ENCODE measurements at places on chromosomes 3 and 15.
A peak's percentile ranks its signal among the peaks of the same experiment; 100 is the strongest.

- H3K27ac ChIP-seq: no peak overlapping the region
- peaks cover 2% of the 10 kb centered on the region for H3K4me1 ChIP-seq
- no peak for DNase-seq
- peaks cover 23% of the 10 kb centered on the region for H3K27me3 ChIP-seq
Measured at GRCh38 chr3:150913133-150913922, 8.1 kb upstream of the MINDY4B start.

DNA sequence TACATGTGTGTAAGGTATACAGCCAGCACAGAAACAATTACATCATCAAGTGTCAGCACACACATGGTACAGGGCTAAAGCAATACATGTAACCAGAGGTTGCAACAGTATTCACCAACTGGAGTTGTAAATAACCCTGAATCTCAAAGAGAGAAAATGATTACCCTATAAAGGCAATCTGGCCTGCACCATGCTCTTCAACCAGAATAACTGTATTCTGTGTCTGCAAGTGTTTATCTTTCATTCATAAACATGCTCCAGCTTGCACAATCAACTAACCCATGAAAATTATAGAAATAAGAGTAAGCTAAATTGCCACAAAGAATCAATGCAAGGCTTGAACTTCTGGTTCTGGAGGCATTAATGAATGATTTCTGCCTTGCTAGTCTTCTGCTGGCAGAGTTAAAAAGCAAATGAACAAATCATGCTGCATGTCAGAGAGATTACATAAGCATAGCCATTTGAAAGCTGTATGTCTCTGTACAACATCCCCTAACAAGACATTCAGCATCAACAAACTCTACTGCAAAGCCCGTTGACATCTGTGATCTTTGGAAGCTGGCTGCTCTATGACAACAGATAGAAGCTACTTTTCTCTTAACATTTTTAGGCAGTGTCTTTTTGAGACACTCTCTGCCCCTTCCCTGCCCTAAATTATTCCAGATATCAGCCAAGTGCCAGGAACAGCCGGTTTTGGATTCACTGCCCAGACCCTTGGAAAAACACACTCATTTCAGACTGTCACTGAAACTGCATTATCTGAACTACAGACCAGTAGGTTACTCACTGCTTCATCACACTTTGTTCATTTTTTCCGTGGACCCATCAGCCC is 871.0 kb downstream of the OTOL1 start:
- no peaks in the 10 kb centered on the region for H3K27me3 ChIP-seq
- no peak for DNase-seq
- no peaks in the 10 kb centered on the region for H3K36me3 ChIP-seq
- H3K27ac ChIP-seq: no peak overlapping the region
- H3K4me3 ChIP-seq: no peak overlapping the region

- DNase-seq: no peak
- no peak overlapping the region for H3K27ac ChIP-seq
- no peak overlapping the region for H3K4me3 ChIP-seq
- no peaks in the 10 kb centered on the region for H3K27me3 ChIP-seq
Measured at GRCh38 chr3:70308760-70309159, 3.7 kb downstream of the MDFIC2 start.

- H3K27ac ChIP-seq: no peak overlapping the region
- no peak overlapping the region for H3K4me3 ChIP-seq
- no peaks in the 10 kb centered on the region for H3K4me1 ChIP-seq
- H3K27me3 ChIP-seq: peaks cover 4% of the 10 kb centered on the region
- no peaks in the 10 kb centered on the region for H3K36me3 ChIP-seq
Measured at GRCh38 chr3:127366383-127366782, 78.5 kb upstream of the PRR20G start.

DNA sequence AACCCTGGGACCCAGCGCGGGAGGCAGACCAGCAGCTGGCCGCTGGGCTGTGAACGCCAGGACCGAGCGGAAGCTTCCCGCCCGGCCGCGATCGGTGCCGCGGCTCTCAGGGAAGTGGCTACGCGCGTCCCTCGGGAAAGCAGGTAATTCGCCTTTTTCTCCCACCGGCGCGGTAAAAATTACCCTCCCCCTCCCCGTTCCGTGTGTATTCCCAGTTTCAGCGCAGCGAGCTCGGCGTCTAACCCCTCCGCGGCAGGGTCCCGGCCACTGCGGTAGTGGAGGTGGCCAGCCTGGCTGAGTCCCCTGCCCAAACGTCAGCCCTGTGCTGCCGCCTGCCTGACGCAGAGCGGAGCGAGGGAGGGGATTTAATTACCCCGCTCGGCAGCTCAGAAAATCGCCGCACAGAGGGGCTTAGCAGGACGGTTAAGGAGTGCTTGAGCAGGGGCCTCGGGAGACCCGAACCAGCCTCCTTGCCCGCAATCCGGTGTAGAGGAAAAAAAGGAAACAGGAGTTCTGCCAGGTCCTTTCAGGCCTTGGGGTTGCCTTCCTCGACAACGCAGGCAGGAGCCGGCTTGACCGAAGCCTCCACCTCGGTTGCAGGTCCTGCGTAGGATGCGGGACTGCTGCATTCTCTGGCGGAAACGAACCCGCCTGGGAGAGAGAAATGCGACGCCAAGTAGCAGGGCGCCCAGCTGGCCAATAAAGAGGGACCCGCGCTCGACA is 2.9 kb downstream of the GATA2 start:
- DNase-seq: no peak
- H3K27me3 ChIP-seq: peaks cover 70% of the 10 kb centered on the region
- H3K27ac ChIP-seq: no peak overlapping the region
- H3K36me3 ChIP-seq: no peaks in the 10 kb centered on the region

DNA sequence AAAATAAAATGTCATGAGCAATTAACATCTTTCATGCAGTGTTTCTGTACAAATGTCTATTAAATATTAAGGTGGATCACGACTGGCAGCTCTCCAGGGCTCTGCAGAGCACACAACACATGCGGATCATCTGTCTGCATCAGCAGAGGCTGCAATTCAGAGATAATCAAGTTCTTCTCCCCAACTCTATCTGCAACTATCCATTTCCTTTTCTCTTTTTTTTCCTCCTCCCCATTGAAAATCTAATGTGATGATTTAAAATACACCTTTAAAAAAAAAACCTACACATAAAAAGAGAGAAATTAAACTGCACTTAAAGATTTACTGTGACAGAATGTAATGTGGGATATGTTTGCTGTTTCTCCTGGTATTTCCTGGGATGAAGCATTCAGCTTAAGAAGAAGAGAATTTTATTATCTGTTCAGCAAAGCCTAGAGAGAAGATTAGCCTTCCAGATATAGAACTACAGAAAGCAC is 352.6 kb upstream of the CCDC54 start:
- no peak overlapping the region for H3K27ac ChIP-seq
- H3K4me3 ChIP-seq: no peak overlapping the region
- H3K4me1 ChIP-seq: no peaks in the 10 kb centered on the region
- no peaks in the 10 kb centered on the region for H3K27me3 ChIP-seq

- H3K27ac ChIP-seq: no peak overlapping the region
- peaks cover 17% of the 10 kb centered on the region for H3K4me1 ChIP-seq
- H3K27me3 ChIP-seq: peaks cover 6% of the 10 kb centered on the region
- H3K36me3 ChIP-seq: no peaks in the 10 kb centered on the region
- H3K4me3 ChIP-seq: no peak overlapping the region
Measured at GRCh38 chr3:88009066-88009465, 49.7 kb downstream of the CGGBP1 start.

DNA sequence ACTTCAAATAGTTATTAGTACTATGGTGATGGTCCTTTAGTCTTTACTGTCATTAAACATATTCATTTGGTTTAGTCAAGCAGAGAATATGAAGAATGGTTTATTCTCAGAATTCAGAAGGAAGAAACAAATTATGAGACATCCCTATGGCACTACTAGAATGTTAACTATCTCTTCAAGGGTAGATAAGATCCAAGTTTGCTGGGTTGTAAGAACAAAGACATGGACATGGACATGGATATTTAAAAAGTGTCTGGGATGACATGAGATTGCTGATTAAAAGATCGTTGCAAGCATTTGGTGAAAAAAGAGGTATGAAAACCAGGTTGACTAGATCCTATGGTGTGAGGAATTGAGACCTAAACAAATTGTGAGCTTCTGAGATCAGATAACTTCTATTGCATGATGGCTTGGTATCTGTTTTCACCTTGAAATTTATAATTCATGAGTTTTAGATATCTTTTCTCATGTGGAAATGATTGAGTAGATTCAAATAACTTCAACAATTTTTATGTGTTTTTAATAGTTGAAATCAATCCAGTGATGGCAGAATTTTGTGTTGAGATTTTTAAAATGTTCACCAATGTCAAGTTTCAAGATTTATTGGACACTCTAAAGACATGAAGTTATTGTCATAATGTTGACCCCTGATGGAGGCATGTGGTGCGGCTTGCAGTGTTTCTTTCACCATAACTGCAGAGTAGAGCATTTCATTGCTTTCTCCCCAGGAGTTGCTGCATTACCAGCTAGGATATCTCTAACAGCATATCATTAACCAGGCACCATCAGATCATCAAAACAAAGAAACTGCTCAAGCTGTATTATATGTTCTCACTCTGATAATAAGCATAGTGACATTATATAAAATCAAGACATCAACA is 72.6 kb downstream of the NAALADL2 start:
- H3K27me3 ChIP-seq: no peaks in the 10 kb centered on the region
- no peaks in the 10 kb centered on the region for H3K4me1 ChIP-seq
- no peak overlapping the region for H3K27ac ChIP-seq

- H3K36me3 ChIP-seq: peaks cover 20% of the 10 kb centered on the region
- no peaks in the 10 kb centered on the region for H3K27me3 ChIP-seq
- no peak overlapping the region for H3K4me3 ChIP-seq
- H3K4me1 ChIP-seq: peaks cover 2% of the 10 kb centered on the region
Measured at GRCh38 chr3:42780892-42781700, 8.0 kb upstream of the CCDC13 start.

- peaks cover 86% of the 10 kb centered on the region for H3K36me3 ChIP-seq
- no peaks in the 10 kb centered on the region for H3K27me3 ChIP-seq
- H3K27ac ChIP-seq: no peak overlapping the region
- H3K4me3 ChIP-seq: no peak overlapping the region
- no peak for DNase-seq
Measured at GRCh38 chr3:156693166-156693565, 18.8 kb downstream of the TIPARP start.

GRCh38 chr3:197541756-197542539 is 13.8 kb downstream of the BDH1 start:
- no peak overlapping the region for H3K4me3 ChIP-seq
- peaks cover 6% of the 10 kb centered on the region for H3K4me1 ChIP-seq
- H3K36me3 ChIP-seq: peaks cover 58% of the 10 kb centered on the region
- no peaks in the 10 kb centered on the region for H3K27me3 ChIP-seq
- no peak for DNase-seq

- H3K4me1 ChIP-seq: peaks cover 39% of the 10 kb centered on the region
- peak overlapping the region; percentile 92 for H3K4me3 ChIP-seq
- no peaks in the 10 kb centered on the region for H3K27me3 ChIP-seq
- no peak for DNase-seq
Measured at GRCh38 chr15:38565287-38565670, 665 bp upstream of the RASGRP1 start.

DNA sequence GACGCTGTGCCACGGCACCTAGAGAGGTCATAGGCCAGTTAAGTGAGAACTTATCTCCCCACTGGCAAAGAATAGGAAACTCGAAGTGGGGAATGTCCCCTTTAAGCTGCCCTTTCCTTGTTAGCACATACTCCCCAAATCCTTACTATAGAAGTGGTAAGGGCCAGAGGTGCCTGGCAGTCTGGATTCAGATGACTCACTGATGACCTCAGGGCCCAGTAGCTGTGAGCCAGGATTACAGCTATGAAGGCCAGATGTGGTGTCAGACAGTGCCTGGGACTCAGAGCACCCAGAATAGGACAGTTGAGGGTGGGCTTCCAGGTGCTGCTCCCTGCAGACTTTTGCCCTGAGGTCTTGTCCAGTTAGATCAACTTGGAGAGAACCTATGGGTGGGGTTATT is 37.7 kb downstream of the PDIA5 start:
- no peak overlapping the region for H3K27ac ChIP-seq
- no peaks in the 10 kb centered on the region for H3K27me3 ChIP-seq
- H3K4me3 ChIP-seq: no peak overlapping the region
- peaks cover 13% of the 10 kb centered on the region for H3K36me3 ChIP-seq
- no peaks in the 10 kb centered on the region for H3K4me1 ChIP-seq
- no peak for DNase-seq

DNA sequence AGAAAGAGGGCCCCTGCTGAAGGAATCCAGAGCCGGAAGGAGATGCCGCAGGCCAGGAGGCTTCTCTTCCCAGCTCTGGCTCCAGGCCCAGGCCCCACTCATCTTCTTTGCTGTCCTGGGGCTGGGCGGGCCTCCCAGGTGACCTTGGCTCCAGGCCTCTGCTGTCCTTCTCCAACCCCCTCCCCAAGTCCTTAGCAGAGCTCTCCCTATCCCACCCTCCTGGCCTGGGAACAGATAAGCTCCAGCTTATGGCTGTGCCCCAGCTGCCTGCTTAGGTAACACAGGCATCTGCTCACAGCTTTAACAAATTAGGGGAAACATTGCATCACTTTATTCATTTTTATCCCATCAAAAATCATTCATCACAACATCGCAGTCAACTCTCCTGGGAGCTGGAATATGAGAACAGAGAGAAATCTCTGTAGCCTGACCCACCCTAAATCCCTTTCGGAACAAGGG is 86.9 kb downstream of the SEMA5B start:
- H3K27me3 ChIP-seq: peaks cover 20% of the 10 kb centered on the region
- H3K27ac ChIP-seq: no peak overlapping the region
- DNase-seq: no peak
- no peak overlapping the region for H3K4me3 ChIP-seq

All from activated CD4-positive, alpha-beta memory T cell treated with anti-CD3 and anti-CD28 coated beads, Interleukin-2, amount 10 ng/mL, durations not matched to agents 7 days and 5 days (primary cell).